ENCODE measurements at places on chromosomes 3 and 15.

DNA sequence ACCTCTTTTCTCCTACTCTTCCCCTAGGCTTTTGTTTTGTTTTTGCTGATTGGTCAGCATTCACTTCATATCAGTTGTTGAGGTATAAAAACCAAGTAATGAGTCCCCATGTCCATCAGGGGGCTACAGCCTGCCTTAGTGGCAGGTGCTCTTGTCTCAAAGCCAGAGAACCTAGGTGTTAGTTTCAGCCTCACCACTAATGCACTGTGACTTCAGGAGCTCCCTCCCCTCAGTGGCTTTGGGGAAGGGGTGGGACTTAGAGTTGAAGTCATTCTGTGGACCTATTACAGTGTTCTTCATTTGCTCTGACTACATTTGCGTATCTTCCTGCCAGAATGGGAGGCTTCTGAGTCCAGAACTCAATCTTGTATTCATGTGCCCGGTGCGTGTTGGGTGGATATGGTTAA is 41.6 kb downstream of the NR2C2 start:
- no peak for DNase-seq

GRCh38 chr3:13023235-13023970 is 49.8 kb downstream of the IQSEC1 start:
- DNase-seq: no peak

- DNase-seq: no peak
Observed at GRCh38 chr3:69433969-69434325, 48.1 kb upstream of the FRMD4B start.

DNA sequence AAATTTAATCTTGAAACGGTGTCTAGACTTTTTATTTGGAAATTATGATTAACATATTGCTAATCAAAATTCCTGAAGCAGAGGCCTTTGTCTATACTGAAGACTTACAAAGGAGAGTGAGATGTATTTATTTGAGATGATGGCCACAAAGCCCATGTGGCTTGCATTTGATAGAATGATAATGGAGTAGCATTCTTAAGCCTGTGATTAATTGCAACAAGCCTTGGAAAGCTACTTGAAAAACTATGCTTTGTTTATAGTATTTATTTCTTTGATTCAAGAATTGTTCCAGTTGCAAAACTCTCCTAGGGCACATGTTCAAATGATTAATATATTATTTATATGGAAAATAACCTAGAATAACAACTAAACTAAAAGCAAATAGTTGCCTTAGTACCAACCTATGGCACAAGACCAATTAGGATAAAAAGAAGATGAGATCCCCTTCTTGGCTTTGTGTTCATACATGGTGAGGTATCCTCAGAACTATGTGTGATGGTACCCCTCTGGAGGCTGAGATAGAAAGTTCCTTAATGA is 244.1 kb upstream of the TBL1XR1 start:
- DNase-seq: no peak

DNA sequence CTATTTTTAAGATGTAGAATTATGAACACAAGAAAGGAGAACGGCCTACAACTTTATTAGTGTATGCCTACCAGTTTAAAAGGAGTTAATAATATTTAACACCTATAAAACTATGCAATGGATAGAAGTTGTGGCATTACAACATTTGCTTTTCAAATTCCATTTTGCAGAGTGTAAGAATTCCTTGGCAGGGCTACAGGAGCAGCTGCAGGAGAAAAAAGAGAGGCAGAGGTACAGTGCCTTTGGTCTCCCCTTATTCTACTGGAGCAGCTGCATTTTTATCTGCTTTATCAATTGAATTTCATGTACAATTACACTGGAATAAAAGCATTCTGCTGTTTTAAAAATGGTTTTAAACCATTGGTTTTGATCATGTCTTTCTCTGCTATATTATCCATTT is 145.7 kb upstream of the KCNH8 start:
- DNase-seq: no peak

Data from type B pancreatic cell (in vitro differentiated cells).